ENCODE measurements at places on chromosomes 3 and 15. TPM values are rescaled to one million over a fixed set of nuclear protein-coding genes. Genes with fewer than 3 reads are reported as not detected.

The MITF gene
- 2.4 TPM for polyA plus RNA-seq

The KCNH8 gene
- 3.8 TPM for polyA plus RNA-seq

The TMC3 gene
- polyA plus RNA-seq = 0.03 TPM

The C2CD4A gene
- 0.24 TPM for polyA plus RNA-seq

The MGLL gene
- 48.1 TPM for polyA plus RNA-seq

The PP2D1 gene
- polyA plus RNA-seq = not detected

The LMOD3 gene
- 0.07 TPM for polyA plus RNA-seq

The RASL12 gene
- 7.0 TPM for polyA plus RNA-seq

The KCNAB1 gene
- 3.4 TPM for polyA plus RNA-seq

The TYRO3 gene
- polyA plus RNA-seq = 12.3 TPM

Data from adrenal gland (tissue), 19 donors.